ENCODE measurements at places on chromosomes 1 and 21.
A peak's percentile ranks its signal among the peaks of the same experiment; 100 is the strongest.

GRCh38 chr21:44290327-44291077, 4.8 kb downstream of the AIRE start:
- DNase-seq, result no peak

- DNase-seq, result no peak
These were observed 26.1 kb downstream of the ARMH1 start for GRCh38 chr1:44700573-44700972.

GRCh38 chr1:26181586-26182382, 4.5 kb downstream of the CNKSR1 start:
- DNase-seq, result no peak

- DNase-seq, result no peak
These were observed 113.4 kb downstream of the SPSB1 start for GRCh38 chr1:9406111-9406510.

DNA sequence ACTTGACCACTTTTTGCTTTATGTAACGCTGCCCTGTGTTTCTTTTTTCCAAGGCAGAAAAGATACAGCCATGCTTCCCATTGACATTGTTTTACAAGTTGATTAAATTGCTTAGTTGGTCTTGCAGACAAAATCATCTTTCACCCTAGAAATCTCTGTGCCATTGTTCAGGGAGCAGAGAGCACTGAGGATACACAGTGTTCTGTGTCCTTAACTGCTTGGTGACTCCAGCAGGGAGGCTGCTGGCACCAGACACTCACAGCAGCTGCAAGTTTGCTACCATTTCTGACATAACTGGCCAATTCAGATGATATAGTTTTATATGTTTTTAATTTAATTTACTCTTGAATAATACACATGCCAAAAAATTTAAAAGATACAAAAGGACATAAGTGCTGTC, 118.7 kb downstream of the RGS2 start:
- DNase-seq, result no peak

- no peak for DNase-seq
These were observed 23.5 kb downstream of the PLA2G2D start for GRCh38 chr1:20095564-20096434.

GRCh38 chr1:1256956-1257871, 10.7 kb upstream of the C1QTNF12 start:
- DNase-seq, result no peak

DNA sequence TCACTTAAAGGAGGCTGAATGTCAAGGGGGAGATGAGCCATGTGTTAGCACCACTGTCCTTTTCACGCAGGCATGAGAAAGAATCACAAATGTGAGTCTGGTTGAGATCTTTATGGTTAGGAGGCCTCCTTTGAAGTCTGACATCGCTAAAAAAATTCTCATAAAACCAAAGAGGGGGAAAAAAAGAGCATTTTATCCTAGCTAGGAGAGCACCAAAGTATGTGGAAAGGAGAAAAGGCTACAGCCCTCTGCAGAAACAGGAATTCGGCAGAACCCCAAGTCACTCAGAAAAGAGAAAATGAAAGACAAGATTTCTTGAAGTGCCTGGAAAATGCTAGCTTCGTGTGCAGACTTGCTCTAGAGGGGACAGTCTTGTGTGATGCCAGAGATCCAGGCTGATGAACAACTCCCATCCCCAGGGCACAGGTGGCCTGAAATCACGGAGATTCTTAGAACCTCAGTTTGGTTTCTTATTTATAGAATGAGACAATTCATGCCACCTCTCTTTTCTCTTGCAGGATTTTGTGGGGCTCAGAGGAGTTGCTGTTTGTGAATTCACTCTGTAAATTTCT, 61.5 kb downstream of the RUNX1 start:
- DNase-seq, result no peak

- DNase-seq, result no peak
These were observed 286.7 kb downstream of the SRGAP2C start for GRCh38 chr1:121471523-121471922.

DNA sequence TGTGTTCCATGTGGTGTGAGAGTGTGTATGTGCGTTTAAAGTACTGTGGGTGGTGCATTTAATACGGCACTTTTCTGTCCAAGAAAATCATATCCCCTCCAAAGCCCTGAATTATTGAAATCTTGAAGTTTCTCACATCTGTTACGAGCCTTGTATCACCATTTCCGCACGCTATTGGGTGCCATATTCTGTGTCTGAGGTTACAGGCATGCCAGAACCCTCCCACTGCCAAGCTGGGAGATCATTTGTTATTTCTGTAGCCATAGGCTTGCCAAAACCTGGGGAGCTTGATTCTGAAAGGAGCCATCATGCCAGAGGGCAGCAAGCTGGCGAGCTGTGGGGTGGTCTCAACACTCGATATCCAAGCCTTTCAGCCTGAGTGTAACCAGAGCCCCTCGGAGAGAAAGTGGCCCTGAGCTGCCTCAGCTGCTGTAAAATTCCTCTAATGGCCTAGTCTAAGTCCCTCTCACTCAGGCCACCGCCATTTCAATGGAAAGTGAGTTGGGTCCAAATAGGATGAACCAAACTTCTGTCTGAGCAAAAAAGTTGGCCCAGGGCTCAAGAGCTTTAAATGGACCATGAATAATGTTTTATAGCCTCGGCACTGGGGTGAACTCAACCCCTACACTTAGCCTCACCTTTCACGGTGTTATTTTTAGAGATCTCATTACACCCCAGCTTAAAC, 298.4 kb upstream of the DUSP10 start:
- no peak for DNase-seq

DNA sequence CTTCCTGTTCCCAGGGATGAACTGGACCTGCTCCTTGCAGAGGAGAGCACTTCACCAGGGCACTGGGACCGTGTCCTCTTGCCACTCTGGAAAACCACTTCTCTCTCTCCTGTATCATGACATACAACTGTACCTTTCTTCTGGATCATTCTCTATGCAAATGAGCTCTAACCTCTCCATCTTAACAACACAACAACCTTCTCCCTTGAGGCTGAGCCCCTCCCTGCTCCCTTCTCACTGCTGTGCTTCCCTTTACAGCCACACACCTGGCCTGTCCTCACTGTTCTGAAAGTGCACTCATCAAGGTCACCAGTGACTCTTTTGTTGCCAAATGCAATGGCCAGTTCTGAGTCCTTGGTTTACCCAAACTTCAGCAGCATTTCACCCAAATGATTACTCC, 54.5 kb upstream of the MRPS6 start:
- DNase-seq, result no peak

DNA sequence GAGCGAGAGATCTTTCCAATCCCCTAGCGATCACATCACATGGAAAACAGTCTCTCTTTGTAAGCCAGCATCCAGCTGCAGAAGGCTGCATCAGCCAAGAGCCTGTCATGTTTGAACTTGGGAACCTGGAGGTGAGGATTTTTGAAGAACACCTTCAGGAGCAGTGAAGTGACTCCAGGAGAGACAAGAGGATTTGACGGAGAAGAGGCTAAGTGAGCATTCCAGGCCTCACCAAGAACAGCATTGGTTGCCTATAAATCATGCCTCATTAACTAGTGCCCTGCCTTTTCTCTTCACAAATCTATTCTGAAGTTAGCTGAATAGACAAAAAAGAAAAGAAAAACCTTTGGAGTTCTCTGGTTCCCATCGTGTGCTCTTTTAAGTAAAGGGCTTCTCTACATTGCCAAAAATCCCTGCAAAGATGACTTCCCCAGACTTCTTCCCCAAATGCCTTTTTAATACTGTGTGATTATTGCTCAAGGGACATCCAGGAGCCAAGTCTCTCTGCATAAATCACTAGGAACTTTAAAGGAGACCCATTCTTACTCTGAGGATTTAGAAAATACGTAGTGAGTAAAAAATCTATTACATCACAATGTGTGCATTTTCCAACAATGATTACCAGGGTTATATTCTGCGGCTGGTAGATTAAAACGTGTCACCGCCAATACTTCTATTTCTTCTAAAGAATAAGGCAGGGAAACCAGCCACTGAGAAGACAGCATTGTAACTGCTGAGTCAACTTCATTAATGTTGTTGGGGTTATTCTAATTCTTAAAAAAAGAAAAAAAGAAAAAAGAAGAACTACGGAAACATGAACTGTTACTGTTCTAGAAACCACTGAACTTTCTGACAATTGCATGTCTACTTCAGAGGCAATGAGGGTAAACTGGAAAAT, 95.2 kb downstream of the KIF14 start:
- DNase-seq, result no peak

DNA sequence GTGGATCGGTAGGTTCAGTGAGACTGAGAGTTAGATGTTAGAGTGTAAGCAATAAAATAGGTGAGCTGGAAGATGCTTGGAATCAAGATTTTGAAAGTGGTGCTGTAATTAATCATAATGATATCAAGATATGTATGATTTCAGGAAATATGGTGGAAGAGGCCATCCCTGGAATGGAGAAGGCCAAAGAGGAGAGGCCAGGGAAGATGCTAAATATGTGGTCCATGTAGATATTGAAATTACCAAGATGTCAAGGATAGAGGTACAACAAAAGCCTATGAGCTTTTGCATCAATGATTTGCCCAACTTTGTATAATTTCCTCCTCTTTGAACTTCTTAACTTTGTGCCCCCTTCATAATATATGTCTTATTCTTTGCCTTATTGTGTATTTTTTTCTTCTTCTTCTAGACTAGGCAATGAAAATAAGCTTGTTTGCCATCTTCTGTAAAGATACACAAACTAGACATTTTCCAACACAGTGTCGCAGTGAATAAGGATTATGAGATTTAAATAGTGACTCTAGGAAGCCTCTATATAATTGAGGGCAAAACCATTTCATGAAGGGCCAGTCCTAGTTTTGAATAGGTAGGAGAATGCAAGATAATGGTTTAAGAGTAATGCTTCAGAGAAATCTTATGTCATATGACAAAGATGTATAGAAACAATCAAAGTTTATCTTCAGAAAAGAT, 8.9 kb downstream of the PTGS2 start:
- DNase-seq, result no peak

DNA sequence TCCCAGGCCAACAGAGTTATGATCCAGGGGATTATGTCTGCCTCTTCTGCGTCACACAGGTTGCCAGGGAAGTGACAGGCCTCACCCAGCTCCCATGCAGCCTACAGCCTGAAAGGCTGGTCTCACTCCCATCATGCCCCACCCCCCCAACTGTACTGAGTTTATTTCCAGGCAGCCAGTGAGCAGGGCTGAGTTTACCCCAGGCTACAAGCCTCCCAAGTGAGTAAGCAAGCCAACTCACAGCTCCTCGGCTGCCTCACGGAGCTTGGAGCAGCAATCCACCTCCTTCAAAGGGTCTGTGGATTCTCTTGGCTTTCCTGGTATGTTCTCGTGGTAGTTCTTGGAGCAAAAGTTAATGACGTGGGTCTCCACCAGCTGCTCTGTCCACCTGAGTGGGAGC, 1147.6 kb upstream of the ADGRL4 start:
- DNase-seq, result no peak

GRCh38 chr1:223711173-223711572, 1.2 kb upstream of the CAPN2 start:
- DNase-seq, result no peak

- no peak for DNase-seq
These were observed 9.1 kb upstream of the MATN1 start for GRCh38 chr1:30732277-30732996.

DNA sequence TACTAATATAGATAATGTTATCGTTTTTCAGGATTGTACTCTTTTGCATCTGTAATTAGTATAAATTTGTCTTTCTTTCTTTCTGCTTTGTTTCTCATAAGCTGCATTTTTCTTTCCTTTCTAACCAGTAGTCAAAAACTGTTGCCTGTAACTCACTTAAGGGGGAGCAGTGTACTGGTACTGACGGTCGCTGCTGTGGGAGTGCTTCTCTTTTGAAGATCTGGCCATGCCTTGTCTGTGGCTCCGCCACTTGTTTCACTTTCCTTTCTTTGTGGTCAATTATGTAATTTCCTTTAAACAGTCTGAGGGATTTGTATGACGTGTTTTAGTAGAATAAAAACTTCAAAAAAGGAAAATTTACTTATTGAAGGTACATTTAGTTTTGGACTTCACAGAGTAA, 37.0 kb downstream of the MIA3 start:
- peak; percentile 49 for DNase-seq

DNA sequence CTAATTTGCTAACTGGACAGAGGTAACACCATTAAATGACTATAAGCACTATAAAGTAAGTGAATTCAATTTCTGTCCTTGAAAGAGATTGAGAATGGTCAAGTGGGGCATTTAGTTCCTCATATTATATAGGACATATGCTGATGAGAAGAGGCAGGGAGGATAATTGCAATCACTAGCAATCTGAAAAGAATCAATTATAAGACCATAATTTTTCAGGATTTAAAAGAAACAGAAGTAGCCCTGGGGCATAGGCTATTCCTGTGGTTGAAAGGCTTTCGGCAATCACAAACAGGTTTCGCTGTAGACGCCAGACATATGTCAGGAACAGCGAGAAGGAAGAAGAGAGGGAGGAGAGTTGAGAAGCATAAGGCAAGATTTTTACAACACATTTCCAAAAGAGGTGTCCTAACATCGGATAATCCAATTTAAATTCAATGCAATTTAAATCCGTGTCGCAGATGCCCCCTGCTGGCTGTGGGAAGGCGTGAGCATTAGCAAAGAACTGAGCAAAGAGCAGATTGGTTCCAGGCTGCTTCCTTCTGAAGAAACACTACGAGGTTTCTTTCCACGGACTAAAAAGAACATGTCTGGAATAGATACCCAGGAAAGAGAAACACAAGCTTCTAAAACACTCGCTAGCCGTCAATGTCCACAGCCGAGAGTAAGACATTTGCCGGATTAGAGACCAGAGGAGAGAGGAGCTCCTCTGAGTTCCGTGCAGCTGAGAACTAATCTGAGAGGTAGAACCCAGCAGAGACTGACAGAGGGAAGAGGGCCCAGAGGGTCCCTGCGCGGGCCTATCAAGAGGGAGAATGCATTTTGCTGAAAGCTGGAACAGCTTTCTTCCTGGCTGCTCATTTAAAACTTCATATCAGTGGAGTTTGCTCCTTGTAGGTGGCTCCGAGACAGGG, 27.9 kb downstream of the RGS5 start:
- no peak for DNase-seq

- DNase-seq, result no peak
These were observed 5.2 kb upstream of the SEMA4A start for GRCh38 chr1:156148216-156148615.

Data from activated CD8-positive, alpha-beta memory T cell treated with anti-CD3 and anti-CD28 coated beads for 1 hour (primary cell).